Activated effector memory CD4-positive, alpha-beta T cell treated with Interleukin-2 at 50 U/mL for 16 hours (primary cell): ENCODE measurements at places on chromosomes 7 and 10.

DNA sequence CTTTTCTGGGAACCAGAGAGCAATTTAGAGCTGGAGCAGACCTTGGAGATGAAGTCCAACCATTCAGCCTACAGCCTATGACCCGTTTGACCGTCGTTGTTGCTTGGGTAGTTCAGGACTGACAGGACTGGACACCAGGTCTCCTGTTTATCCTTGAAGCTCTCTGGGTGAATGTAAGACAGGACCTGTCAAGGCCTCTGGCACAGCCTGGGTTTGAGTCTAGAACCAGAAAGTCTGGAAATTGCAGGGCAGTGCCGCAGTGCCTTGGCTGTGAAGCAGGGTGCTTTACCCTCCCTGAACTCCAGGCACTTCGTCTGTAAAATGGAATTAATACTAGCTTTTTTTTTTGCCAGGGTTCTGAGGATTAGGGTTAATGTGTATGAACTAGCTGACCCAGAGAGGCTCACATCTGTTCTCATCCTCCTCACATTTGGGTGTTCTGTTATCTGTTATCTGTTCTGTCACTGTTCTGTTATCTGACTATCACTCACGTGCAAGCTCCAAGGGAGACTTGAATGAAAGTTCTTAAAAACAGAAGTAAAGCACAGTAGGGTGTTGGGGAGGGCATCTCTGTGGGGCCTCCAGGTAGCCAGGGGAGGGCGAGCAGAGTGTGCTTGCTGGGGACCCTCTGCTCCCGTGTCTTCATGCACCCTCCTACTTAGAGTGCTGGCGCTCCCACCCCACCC lies 9.9 kb downstream of the BLVRA start:
- DNase-seq = no peak

DNA sequence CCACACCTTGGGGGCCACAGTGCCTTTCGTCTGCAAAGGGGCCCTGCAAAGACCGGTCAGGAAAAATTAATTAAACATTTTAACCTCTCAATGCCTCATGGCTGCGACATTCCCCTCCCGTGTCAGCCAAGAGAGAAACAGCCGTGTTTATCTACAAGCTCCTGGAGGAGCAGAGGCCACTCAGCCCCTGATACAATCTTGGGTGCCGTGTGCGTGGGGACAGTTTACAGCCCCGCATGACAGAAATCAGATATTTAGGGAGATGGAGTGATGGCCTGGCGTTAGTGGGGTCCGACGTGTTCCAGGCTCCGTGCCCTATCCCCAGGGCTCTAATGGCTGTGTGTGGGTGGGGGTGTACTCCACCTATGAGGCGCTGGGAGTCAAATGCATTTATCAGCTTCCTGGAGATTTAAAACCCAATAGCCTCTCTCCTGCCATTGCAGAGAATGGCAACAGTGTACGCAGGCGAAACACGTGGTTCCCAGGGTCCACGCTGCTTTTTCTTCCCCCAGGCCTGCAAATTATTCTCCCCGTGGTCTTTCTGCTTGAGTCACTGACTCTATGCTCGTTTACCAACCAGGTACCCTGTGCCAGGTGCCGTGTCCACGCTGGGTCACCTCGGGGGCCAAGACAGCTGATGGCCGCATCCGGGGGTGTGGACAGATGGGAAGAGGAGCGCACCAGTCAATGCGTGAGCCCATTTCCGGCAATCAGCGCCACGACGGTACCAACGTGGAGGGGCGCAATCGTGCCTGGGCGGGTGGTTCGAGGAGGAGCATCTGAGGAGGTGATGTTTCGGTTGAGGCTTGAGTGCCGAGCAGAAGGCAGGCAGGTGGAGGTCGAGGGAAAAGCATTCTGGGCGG lies 26.6 kb upstream of the PSMG3 start:
- no peak for DNase-seq

- DNase-seq = no peak
These were observed 11.6 kb downstream of the GRID1 start for GRCh38 chr10:86354761-86355540.

DNA sequence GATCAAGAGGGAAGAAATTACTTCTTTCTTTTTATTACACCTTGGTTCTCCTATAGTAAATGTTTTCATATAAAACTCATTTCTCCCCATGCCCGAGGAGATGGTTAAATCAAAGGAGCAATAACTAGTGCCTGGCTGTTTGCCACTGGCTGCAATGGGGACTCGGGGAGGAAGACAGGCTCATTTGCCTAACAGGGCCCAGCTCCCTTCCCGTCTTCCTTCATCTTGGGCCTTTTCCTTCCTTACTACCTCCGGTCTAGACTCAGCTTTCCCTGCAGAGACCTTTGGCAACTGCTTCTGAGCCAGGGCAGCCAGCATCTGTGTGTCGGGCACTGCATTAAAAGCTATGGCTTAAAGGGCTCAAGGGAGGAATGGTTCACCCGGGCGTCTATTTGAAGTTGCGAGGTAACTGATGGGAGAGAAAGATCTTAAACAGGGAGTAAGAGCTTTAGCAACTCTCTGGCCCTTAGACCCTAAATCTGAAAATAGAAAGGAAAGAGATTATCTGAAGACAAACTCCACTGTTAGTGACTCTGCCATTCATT lies 63.5 kb downstream of the CALD1 start:
- no peak for DNase-seq

GRCh38 chr10:117096599-117097201 lies 41.4 kb downstream of the VAX1 start:
- no peak for DNase-seq

DNA sequence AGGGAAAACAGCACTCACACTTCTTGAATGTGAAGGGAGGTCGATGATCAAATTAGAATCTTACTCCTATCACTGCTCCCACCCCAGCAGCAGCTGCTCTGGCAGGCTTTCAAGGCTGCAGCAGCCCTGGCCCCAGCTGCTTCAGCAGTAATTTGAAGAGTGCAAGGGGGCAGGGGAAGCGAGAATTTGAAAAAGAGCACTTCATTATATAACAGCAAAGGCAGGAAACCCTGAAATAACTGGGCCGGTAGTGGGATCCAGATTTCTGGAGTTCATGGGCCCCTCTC lies 44.9 kb downstream of the MYPN start:
- no peak for DNase-seq

DNA sequence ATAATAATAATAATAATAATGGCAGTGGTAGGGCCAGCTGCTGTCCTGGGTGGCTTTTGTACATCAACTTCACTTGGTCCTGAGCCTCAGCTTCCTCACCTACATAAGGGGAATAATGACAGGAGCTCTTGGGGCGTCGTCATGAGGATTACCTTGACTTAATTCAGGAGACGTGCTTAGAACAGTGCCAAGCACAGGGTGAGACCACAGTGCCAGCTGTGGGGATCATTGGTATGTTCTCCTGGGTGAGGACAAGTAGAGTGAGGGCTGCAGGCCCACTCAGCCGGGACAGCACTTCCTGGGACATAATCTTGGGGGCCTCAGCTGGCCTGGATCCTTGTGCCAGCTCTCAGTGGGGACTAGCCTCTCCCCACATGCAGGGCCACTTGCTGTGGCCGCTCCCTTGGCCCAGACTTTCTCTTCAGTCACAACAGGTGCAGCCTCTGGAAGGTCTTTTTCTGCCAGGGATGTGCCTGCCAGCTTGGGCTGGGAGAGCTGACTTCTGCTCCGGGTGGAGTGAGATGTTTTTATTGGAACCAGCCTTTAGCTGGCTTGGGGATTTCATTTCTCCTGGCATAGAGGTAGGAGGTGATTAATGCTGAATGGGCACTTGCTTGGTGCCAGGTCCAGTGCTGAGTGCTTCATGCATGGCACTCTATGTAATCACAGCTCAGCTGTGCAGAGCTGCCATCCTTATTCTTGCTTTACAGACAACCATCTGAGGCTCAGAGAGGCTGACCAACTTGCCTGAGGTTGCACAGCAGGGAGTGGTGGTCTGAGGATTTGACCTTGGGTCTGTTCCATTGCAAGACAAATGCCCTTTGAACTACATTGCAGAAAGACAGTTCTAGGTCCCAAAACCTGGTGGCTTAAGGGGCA lies 45.3 kb downstream of the TSPAN15 start:
- DNase-seq = no peak

GRCh38 chr10:58979711-58980110 lies 196.7 kb upstream of the PHYHIPL start:
- DNase-seq = no peak

DNA sequence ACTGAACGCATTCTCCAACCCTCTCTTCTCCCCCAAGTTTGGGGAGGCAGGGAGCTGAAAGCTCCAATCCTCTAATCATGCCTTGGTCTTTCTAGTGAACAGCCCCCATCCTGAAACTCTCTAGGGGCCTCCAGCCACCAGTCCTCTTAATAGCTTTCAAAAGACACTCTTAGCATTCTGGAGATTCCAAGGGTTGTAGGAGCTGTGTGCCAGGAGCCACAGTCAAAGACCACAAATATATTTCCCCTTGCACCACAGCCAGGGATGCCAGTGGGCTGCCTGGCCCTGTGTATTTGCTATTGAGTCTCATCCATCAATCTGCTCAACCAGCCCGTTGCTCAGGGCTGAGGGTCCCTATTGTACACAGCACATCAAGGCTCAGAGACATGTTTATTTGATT lies 18.5 kb upstream of the MLXIPL start:
- no peak for DNase-seq

DNA sequence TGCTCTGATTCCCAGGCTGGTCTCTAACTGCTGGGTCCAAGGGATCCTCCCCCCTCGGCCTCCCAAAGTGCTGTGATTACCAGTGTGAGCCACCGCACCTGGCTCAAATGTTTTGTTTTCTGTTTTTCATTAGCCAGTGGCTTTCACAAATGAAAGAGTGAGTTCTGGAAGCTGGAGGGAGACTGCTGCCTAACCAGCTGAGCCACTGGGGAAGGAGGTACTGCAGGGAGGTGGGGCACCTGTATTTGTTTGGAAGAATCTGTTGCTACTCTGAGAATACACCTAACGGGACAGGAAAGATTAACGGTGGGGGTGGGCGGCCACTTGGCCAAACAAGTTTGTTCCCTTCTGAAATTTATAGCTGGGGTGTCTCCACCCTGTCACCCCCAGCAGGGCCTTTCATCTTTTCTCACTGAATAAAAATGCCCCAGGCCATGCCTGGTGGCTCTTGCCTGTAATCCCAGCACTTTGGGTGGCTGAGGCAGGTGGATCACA lies 4.7 kb downstream of the STOX1 start:
- no peak for DNase-seq

GRCh38 chr10:21161090-21161625 lies 264.0 kb upstream of the NEBL start:
- DNase-seq = no peak
